ENCODE measurements at places on chromosomes 2 and 18. TPM values are rescaled to one million over a fixed set of nuclear protein-coding genes. Genes with fewer than 3 reads are reported as not detected.
A peak's percentile ranks its signal among the peaks of the same experiment; 100 is the strongest.

GRCh38 chr2:168188002-168188401 is 59.4 kb downstream of the STK39 start:
- no peak for DNase-seq

- peak; percentile 54 for DNase-seq
These were observed 181.6 kb downstream of the BCL2 start for GRCh38 chr18:63137999-63138435.

- no peak for DNase-seq
These were observed 98.4 kb downstream of the COLEC12 start for GRCh38 chr18:402129-402528.

DNA sequence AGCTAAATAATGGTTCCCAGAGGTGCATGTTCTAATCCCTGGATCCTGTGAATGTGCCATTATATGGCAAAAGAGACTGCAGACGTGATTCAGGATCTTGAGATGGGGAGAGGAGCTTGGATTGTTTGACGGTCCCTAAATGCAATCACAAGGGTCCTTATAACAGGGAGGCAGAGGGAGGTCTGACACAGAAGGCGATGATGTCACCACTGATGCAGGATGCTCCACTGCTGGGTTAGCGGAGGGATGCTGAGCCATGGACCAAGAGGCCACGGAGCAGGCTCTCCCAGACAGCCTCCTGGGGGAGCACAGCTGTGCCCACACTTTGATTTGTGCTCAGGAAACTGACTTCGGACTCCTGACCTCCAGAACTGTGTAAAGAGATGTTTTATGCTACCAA is 156.2 kb downstream of the UXS1 start:
- DNase-seq, result no peak

GRCh38 chr2:219497495-219498279 is 1.0 kb upstream of the GMPPA start:
- DNase-seq, result peak; percentile 22

Gene DLGAP1
- not detected for polyA plus RNA-seq

Gene SOWAHC
- polyA plus RNA-seq, result not detected

All from immature natural killer cell (primary cell).